Ecto neural progenitor cell (in vitro differentiated cells): ENCODE measurements at places on chromosomes 3 and 15.

DNA sequence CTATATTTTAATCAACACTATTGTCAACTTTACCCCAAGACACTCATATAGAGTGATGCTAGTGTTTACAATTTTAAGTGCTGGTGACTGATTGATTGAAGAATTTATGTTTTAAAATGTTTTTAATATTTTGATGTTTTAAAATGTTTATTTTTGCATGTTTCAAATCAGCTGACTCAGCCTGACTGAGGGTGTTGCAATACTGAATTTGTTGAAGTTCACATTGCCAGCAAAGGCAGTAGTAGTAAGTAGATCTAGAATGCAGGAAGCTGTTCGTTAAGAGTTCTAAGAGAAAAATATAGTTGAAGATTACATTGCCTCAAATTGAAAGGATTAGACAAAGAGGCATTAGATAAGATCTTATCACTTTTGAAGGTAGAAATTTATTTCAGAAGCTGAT is 977.6 kb downstream of the IGSF11 start:
- DNase-seq: no peak

GRCh38 chr3:50303013-50303815 is at the start of gene HYAL1:
HYAL1 (minus strand) TSS chr3:50303574; CDS start chr3:50302956, 618 bp downstream.
- DNase-seq: peak; percentile 67

GRCh38 chr3:13710251-13710650 is 161.3 kb downstream of the FBLN2 start:
- DNase-seq: peak; percentile 18

DNA sequence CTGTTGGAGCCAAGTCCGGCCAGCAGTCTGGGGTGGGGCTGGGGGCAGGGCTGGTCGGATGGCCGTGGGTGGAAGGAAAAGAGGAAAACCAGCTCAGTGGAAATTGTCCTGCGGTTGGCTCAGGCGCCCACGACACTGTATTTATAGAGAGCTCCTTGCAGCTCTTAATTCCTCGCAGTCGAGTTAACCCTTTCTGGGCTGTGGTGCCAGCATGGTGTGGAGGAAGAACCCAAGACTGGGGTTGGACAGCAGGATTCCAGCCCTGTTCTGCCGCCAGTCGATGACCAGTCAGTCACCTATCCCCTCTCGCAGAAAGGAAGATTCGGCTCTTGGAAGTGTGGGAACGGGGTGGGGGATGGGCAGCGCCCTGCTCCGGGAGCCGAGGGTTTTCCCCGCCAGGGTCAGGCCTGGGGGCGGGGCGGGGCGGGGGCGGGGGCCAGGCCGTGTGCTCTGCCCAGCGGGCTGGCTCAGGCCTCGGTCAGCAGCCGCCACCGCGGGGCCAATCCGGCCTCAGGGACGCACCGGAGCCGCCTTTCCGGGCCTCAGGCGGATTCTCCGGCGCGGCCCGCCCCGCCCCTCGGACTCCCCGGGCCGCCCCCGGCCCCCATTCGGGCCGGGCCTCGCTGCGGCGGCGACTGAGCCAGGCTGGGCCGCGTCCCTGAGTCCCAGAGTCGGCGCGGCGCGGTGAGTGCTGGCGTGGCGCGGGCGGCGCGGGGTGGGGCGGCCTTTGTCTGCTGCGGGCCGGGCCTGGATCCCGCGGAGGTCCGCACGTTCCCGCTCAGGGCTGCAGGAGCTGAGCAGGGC is at the start of gene CD276:
TSS of gene CD276 (plus strand) at position 607 of the 804 bp plus-strand sequence. CDS start 15,257 bp downstream, outside the sequence.
- DNase-seq: peak; percentile 89

GRCh38 chr3:52874864-52875587 is 22.3 kb downstream of the STIMATE start:
- no peak for DNase-seq

DNA sequence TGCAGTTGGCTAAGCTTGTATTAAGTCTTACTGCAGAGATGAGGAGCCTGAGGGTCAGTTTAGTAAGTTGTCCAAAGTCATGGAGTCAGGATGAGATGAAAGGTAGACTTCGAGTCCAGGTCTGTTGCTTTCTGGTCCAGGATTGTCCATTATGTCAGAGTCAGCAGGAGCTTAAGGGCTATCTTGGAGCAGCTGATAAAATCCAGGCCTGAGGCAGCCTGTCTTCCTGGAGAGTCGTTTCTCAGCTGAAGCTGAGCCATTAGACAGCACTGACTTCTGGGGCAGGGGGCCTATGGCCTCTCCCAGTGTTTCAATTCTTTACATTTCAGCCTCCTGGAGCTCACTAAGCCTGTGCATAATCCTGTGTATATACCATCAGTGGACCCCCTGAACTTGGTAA is 219.5 kb upstream of the GAP43 start:
- no peak for DNase-seq

DNA sequence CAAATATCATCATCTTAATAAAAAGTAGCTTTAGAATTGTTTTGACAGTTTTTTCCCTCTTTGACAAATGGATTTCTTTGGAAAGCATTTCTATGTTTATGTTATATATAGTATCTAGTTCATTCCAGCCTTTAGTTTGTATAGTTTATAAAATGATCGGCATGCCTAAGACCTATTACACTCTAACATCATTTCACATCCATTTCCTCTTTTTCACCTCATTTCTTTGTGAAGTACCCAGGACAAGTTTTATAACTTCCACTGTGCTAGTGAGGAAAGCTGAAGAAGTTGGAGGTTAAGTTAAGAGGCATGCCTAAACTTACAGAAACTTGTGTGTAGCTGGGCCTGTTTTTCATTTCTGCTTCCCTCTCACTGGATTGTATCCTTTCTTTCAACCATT is 178.4 kb downstream of the TP63 start:
- DNase-seq: no peak

- no peak for DNase-seq
Observed at GRCh38 chr15:34847598-34847997, 52.2 kb upstream of the ACTC1 start.

DNA sequence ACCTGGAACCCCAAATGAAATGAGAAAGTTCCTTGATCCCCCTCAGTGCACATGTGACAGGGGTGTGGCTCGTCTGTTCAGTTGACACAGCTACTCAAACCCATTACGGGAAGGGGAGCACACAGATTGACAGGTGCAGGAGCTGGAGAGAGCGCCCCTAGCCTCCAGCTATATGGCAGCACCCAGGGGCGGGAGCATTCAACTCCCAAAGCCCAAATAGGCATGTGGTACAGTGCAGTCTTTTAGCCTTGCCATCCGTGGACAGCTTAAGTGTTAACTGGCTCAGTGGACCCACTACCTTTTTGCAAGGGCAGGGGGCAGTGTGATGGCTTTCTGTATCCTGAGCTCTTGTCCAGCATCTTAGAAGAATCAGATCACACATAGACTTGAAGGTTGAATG is 1374.2 kb upstream of the ALCAM start:
- no peak for DNase-seq

GRCh38 chr3:67289626-67290025 is 291.5 kb downstream of the KBTBD8 start:
- no peak for DNase-seq

DNA sequence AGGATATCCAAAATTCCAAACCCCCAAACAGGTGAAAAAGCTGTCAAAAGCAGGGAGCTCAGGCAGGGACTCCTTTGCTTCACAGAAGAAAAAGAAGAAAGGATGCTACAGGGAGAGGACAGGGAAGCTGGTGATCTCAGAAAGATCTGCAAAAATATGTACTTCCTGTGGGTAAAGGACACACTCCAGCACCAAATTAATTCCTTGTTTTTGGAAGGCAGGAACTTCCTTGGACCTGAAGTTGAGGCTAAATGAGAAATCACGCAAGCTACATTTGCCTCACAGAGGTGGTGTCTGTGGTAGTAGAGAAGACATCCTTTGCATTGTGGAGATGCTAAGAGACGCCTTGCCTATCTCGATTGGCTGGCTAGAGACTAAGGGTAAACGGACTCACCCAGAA is 26.7 kb upstream of the ANPEP start:
- DNase-seq: no peak
